ENCODE measurements at places on chromosomes 4 and X. TPM values are rescaled to one million over a fixed set of nuclear protein-coding genes. Genes with fewer than 3 reads are reported as not detected.

DNA sequence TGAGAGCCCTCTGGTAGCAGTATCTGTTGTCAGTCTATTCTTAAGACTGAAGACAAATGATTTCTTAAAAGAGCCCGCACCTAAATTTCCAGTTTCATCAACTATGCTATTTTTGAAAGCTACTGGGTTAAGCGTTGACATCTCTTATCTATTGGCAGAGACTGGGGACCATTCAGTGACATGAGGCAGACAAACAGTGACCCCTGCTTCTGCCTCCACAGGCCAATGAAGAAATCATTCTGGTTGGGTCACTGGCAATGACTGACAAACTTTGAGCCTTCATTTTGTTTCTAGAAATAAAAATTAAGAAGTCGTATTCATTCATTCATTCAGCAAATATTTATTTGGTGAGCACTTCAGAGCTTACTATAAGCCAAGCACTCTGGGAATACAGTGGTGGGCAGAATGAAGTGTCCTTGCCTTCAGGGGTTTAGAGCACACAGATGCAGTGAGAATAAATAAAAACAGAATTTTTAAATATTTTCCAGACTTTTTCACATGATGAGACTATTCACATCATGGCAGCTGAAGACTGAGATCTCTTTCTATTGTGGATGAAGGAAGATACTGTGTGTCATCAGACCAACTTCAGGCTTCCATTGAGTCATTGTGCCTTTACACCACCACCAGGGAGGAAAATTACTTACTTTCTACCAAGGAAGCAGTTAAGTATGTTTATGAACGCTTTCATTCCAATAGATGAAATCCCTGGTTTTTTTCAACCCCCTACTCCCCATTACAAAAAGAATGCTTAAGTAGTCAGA lies 36.0 kb downstream of the SORBS2 start:
- no peak for DNase-seq

DNA sequence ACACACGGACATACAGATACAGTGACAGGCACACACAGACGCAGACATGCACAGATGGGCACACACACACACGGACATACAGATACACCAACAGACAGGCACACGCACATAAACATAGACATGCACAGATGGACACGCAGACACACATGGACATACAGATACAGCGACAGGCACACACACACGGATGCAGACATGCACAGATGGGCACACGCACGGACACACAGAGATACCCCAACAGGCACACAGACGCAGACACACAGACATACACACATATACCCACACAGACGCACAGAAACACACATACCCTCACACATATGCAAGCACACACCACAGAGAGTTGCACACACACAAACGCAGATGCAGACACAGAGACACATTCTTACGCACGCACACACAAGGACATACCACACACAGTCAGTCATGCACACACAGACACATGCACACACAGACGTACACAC lies 24.4 kb upstream of the SLC25A6 start:
- no peak for DNase-seq
- H3K27ac ChIP-seq: no peak overlapping the region
- H3K4me3 ChIP-seq: no peak overlapping the region
- no peaks in the 10 kb centered on the region for H3K4me1 ChIP-seq
- H3K36me3 ChIP-seq: peaks cover 33% of the 10 kb centered on the region
- H3K27me3 ChIP-seq: no peaks in the 10 kb centered on the region

GRCh38 chr4:107519053-107519452 lies 201.0 kb downstream of the PAPSS1 start:
- H3K27me3 ChIP-seq: no peaks in the 10 kb centered on the region
- DNase-seq: no peak
- H3K4me3 ChIP-seq: no peak overlapping the region
- H3K27ac ChIP-seq: no peak overlapping the region

- no peaks in the 10 kb centered on the region for H3K36me3 ChIP-seq
- no peak overlapping the region for H3K4me3 ChIP-seq
- no peak for DNase-seq
- H3K4me1 ChIP-seq: no peaks in the 10 kb centered on the region
Measured at GRCh38 chr4:106266201-106266600, 49.8 kb downstream of the TBCK start.

DNA sequence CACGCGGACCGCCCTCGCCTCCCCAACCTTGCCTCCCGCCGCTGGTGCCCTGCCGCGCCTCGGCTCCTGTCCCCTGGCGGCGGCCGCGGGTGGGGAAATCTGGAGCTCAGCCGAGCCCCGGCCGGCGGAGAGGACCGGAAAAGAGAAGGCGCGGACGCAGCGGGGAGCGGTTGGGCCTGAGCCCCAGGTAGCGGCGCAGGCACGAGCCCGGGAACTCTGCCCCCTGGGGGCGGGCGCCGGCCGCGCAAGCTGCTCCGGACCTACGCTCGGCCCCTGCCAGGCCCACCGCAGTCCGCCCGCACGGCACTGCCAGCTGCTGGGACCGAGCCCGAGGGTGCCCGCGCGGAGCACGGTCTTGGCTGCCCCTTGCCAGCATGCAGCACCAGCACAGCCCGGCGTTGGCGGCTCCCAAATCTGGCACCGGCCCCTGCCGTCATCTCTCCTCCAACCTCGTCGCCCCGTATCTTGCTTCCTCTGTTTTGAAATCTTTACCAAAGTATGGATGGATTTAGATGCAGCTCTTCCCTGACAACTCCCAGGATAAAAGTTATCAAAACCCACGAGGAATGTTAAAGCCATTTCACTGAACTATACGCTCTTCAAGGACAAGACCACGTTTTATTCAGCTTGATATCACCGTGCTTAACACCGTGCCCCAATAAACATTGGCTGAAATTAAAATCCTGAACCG lies at the start of gene PRSS12:
Gene PRSS12, minus strand, starts transcription at position 161 of the 691 bp plus-strand sequence. CDS start 283 bp downstream, outside the sequence.
- peaks cover 16% of the 10 kb centered on the region for H3K4me1 ChIP-seq
- peaks cover 3% of the 10 kb centered on the region for H3K36me3 ChIP-seq
- H3K27ac ChIP-seq: no peak within 1 kb of the TSS
- peak; percentile 44 for DNase-seq

- H3K27me3 ChIP-seq: no peaks in the 10 kb centered on the region
- H3K4me1 ChIP-seq: no peaks in the 10 kb centered on the region
- no peak overlapping the region for H3K27ac ChIP-seq
Measured at GRCh38 chrX:75603833-75604232, 81.0 kb upstream of the ZDHHC15 start.

DNA sequence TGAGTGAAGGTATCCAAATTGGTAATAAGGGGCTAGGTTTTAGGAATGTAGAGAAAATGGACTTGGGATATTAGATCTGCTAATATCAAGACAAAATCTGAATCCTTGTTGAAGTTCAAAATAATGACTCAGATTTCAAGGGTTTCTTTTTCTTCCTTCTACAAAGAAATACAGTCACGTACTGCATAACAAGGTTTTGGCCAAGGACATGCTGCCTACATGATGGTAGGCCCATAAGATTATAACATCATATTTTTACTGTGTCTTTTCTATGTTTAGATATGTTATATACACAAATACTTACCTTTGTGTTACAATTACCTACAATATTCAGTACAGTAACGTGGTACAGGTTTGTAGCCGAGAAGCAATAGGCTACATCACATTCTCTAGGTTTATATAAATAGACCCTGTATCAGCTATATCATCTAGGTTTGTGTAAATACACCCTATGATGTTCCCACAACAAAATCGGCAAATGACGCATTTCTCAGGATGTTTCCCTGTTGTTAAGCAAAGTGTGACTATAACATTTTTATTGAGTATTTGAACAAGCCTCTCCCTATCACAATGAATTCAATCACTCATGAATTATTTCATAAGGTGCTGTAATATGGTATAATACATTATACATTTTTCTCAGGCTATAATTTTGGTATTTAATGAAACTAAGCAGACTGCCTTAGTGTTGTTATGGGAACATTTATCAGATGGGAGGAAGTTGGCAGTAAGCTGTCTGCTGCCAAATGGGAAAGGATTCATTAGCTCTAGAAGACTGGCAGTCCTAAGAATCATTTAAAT lies 186.3 kb downstream of the PPP3CA start:
- H3K27ac ChIP-seq: no peak overlapping the region
- peaks cover 16% of the 10 kb centered on the region for H3K4me1 ChIP-seq
- H3K36me3 ChIP-seq: peaks cover 5% of the 10 kb centered on the region

- no peaks in the 10 kb centered on the region for H3K4me1 ChIP-seq
- H3K4me3 ChIP-seq: no peak overlapping the region
- H3K27ac ChIP-seq: no peak overlapping the region
Measured at GRCh38 chr4:151169900-151170299, 70.5 kb downstream of the RPS3A start.

- peaks cover 50% of the 10 kb centered on the region for H3K27me3 ChIP-seq
- H3K4me3 ChIP-seq: peak overlapping the region; percentile 76
- no peak for DNase-seq
- peaks cover 13% of the 10 kb centered on the region for H3K4me1 ChIP-seq
- H3K36me3 ChIP-seq: no peaks in the 10 kb centered on the region
- H3K27ac ChIP-seq: no peak overlapping the region
Measured at GRCh38 chr4:186144946-186145569, 40.6 kb downstream of the FAM149A start.

STS gene
- 1.2 TPM for total RNA-seq

XAGE1A gene
- not detected for total RNA-seq

CENPVL1 gene
- not detected for total RNA-seq
